ENCODE measurements at places on chromosomes 12 and 14.

DNA sequence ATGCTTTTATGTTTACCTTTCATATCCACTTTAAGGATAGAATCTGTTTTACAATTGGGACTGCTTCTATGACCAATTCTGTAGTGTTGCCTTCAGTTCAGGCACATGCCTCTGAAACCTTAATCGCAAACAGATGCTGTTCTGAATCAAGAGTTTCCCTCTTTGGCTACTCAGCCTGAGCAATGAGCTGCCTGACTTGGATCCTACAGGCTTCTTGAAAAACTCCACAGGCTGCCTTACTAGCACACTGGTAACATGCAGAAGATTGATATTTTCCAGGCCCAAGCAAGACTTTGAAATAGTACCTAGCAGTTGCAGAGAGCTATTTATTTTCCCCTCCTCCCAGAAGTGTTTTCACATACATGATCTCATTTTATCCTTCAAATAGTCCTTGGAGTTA, 34.8 kb upstream of the PMCH start:
- peak; percentile 5 for DNase-seq

GRCh38 chr12:122732170-122732569, 1.5 kb upstream of the HCAR1 start:
- DNase-seq, result no peak

DNA sequence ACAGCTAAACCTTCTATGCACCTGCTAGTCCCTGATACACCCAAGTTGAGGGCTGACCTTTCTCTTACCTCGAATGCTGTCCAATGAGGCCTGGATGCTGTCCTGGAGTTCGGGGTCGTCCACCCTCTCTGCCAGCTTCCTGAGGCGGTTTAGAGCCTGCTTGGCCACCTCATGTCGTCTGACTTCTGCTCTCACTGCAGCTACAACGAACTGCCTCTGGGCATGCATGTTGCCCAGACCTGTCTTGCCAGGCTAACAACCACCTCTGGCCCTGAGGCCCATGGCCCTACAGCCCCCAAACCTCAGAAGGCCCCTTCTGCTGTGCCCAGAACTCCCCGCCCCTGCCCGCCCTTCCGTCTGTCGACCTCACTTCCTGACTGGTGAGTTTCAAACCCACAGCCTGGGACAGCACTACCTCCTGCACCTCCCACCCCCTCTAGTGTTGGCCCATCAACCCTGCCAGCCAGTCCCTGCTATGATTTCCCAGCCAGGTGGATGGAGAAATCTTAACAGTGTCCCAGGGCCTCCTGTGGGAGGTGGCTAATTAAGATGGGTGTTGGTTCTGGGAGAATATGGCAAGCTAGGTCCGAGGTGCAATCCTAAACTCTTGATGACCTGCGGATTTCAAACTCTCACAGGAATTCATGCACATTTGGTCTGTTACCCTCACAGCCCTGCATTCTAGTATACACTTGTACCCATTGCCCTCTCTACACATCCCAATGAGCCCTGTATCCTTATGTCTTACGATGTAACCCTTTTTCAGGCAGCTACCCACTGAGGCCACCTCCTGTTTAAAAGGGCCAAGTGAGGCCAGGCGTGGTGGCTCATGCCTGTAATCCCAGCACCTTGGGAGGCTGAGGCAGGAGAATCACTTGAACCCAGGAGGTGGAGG, 2.7 kb upstream of the TSPAN31 start:
- no peak for DNase-seq

DNA sequence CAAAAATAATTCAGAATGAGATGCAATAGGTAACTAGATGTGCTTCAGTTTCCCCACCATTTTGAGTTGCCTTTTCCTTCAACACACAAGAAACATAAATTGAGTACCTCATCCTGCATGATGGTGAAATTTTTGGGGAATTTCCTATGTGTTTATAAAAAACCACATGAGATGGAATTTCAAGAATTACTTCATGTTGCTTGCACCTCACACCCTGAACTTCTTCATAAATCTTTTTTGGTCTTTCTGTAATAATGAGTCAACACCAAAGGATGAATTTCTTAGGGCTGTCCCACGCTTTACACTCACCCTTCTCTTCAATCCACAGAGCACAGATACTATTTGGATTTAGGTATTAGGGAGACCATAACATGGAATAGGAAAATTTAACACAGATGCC, 22.6 kb upstream of the LUM start:
- peak; percentile 86 for DNase-seq

GRCh38 chr14:72545411-72546311, 348.2 kb downstream of the DPF3 start:
- no peak for DNase-seq

- DNase-seq, result no peak
These were observed 7.4 kb upstream of the SYCP3 start for GRCh38 chr12:101746661-101747060.

DNA sequence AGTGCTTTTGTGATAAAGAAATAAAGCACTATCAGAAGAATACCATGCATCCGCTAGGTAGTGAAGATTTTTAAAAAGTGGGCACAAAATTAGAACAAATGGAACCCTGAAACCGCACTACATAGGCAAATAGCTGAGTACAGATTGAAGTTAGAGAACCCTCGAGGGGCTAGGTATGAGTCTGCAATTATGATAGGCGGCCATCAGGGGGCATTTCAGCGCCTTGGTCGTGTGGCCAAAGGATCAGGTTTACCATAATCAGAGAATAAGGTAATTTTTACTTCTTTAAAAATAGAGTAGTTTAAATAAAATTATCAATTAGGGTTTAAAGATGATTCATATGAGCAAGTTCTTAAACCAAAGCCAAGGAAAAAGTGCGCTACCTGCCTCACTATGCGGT, 129.8 kb downstream of the TMX1 start:
- no peak for DNase-seq

- no peak for DNase-seq
These were observed 564.0 kb downstream of the CCER1 start for GRCh38 chr12:90390947-90391346.

GRCh38 chr14:65258391-65258790, 154.1 kb upstream of the FUT8 start:
- DNase-seq, result peak; percentile 81

DNA sequence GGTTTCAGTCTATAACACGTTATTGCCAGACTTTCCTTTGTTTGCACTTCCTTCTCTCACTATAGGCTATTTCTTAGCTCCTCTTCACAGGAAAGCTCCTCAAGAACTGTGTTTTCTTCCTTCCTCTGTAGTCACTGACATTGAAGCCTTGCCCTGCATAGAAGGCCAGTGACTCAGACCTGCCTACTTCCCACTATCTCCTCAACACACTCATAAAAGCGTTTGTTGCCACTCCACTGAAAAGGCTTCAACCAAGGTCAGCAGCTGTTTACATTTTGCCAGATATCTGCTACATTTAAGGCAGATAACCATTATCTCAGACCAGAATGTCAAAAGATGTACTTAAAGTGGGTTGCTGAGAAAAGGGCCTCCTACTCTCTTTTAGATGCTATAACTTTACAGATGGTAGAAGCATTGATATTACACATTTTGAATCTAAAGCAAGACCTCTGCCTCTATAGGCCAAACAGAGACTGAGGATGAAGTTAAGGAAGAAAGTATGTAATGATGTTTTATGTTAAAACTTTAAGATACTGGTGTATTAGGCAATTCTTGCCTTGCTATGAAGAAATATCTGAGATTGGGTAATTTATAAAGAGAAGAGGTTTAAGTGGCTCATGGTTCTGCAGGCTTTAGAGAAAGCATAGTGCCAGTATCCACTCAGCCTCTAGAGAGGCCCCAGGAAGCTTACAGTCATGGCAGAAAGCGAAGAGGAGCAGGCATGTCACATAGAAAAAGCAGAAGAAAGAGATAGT, 233.3 kb upstream of the FLRT2 start:
- peak; percentile 48 for DNase-seq

GRCh38 chr12:42141981-42142606, 2.6 kb downstream of the GXYLT1 start:
- no peak for DNase-seq

GRCh38 chr12:102118874-102119273, 1.0 kb downstream of the NUP37 start:
- no peak for DNase-seq

DNA sequence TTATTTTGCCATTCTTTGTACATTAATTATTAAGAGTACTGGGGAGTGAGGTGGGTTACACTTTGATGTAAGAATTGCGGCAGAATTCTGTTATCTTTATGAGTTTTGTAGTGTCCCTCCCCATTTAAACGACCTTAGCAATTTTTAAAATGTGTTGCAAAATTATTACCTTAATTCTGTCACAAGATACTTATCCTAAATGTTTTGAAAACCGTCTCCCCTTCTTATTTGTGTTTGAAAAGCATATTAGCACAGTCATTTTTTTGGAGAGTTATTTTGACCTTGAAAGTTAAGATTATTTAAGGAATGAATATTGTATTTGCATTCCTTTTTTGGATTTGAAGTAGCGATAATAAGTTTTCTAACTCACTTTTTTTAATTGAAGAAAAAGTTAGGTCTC, 2.2 kb downstream of the ARHGAP5 start:
- DNase-seq, result no peak

DNA sequence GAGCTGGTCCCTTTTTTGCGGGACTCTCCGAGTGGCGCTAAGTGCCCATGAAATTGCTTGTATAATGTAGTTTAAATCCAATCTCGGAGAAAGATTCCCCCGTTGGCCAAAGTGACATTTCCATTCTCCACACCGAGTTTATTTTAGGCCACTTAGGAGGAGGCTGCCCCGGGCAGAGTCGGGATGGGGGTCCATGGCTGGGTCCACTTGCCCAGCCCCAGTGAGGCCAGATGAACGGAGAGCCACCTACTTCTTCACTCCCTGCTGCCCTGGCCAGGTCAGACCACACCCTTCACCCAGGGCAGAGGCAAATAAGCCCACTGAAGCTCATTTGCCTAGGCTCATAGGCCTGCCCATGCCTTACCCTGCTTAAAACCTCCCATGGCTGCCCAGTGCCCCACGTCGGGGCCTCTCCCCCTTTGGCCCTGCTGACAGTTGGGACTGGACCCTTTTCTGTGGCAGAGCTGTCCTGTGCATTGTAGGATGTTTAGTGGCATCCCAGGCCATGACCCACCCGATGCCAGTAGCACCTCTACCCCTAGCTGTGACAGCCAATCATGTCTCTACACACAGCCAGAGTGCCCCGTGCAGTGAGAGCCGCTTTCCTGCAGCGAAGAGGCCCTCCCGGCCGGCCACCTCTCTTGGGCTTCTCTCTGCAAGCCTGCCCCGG, 51.3 kb downstream of the FAM222A start:
- no peak for DNase-seq

GRCh38 chr14:83425138-83425537, 1891.5 kb upstream of the SEL1L start:
- DNase-seq, result peak; percentile 85

- DNase-seq, result no peak
These were observed 336.2 kb upstream of the TMPO start for GRCh38 chr12:98179151-98179550.

- no peak for DNase-seq
These were observed 30.2 kb upstream of the SRGAP1 start for GRCh38 chr12:63814146-63814772.

- no peak for DNase-seq
These were observed 40.8 kb upstream of the DCD start for GRCh38 chr12:54689034-54689372.

DNA sequence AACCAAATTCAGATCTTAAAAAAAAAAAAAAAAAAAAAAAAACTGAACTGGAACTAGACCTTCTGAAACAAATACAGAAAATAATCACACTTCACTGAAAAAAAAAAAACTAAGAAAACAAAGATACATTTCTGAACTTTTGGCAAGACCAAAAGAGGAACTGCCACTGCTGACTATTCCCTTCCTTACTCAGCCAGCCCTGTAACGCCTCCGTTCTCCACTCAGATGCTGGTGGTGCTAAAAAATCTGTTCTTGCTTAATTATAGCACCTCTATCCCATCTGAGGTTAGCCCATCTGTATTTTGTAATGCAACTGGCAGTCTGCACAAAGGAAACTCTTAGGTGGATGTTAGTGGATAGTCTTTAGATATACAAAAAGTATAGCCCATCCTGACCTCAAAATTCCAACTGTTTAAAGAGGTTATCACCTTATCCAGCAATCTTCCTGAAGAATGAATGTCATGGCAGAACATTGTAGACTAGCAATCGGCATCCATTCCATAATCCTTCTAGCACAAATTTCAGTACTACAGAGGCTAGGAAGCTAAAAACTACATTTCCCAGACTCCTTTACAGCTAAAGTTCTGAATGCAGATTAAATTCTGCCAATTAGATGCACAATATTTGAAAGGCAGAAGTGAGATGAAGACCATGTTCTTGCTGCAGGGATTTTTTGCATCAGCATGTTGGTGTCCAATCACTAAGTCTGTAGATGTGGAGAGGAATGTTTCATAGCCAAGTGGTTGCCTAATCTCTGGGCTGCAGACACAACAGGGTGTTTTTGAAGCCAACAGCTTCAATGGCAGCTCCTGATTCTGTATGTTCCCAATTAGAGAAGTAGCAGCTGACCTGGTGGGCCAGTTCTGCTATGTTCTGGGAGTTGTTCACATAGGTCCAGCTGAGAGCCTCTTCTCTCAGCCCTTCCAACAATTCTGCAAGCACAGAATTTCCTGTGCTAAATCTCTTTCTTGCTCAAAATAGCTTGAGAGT, 5.7 kb downstream of the MAP3K9 start:
- no peak for DNase-seq

- DNase-seq, result peak; percentile 13
These were observed 9.0 kb downstream of the SERPINA6 start for GRCh38 chr14:94313991-94314655.

- DNase-seq, result peak; percentile 76
These were observed 158.4 kb upstream of the IGF1 start for GRCh38 chr12:102638777-102639176.

DNA sequence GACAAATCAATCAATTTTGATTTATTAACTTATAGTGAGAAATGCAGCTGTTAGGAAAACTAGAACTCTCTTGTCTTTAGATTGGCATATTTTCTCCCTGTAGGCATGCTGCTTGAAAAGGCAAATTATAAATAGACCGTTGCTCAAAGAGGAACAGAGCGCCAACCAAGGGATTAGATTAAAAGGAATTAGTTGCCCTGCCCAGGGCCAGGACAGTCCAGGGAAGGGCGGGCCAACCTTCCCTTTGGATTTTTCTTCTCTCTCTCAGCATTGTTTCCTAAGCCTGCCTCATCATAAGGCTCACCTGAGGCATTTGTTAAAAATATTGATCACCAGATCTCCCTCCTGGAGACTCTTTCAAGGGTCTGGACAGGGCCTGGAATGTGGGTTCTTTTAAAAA, 8.6 kb downstream of the CIPC start:
- DNase-seq, result no peak

GRCh38 chr12:54356951-54357356, 7.3 kb downstream of the GPR84 start:
- no peak for DNase-seq

GRCh38 chr12:122421821-122422729, at the start of gene CLIP1:
Gene CLIP1, minus strand, starts transcription at chr12:122422669. Its CDS starts 42,217 bp downstream, at chr12:122380452.
- DNase-seq, result peak; percentile 81

- peak; percentile 12 for DNase-seq
These were observed 2.6 kb downstream of the SMIM41 start for GRCh38 chr12:52082026-52082668.
